B cell (primary cell): ENCODE measurements at places on chromosomes 16 and 17. TPM values are rescaled to one million over a fixed set of nuclear protein-coding genes. Genes with fewer than 3 reads are reported as not detected.

- DNase-seq, result no peak
Observed at GRCh38 chr16:84879569-84880487, 60.0 kb downstream of the CRISPLD2 start.

DNA sequence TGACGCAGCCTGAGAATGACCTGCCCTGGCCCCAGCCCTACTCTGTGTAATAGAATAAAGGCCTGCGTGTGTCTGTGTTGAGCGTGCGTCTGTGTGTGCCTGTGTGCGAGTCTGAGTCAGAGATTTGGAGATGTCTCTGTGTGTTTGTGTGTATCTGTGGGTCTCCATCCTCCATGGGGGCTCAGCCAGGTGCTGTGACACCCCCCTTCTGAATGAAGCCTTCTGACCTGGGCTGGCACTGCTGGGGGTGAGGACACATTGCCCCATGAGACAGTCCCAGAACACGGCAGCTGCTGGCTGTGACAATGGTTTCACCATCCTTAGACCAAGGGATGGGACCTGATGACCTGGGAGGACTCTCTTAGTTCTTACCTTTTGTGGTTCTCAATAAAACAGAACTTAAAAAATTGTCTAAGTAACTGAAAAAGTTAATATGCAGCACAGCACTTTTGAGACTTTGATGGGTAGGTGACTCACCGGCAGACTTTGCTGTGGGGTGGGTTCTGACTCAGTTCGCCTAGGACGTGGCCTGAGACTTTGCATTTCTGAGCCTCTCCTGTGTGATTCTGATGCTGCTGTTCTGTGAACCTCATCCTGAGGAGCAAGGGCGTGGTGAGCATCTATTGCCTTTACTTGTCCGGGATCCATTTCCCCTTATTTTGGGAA lies 5.7 kb downstream of the LAT start:
- DNase-seq, result no peak

GRCh38 chr17:4623249-4623648 lies 18.2 kb downstream of the ALOX15 start:
- DNase-seq, result no peak

GRCh38 chr17:6000426-6000825 lies 69.8 kb upstream of the WSCD1 start:
- no peak for DNase-seq

GRCh38 chr16:58511933-58512815 lies 3.1 kb upstream of the SETD6 start:
- peak; percentile 80 for DNase-seq

OR1F1 gene
- total RNA-seq, result not detected in 2 replicates
